Common myeloid progenitor, CD34-positive (primary cell): ENCODE measurements at places on chromosomes 5 and 9.

- no peak for DNase-seq
Observed at GRCh38 chr5:38371596-38371995, 113.2 kb downstream of the EGFLAM start.

GRCh38 chr5:90142541-90142940, 267.0 kb downstream of the CETN3 start:
- DNase-seq, result no peak

- no peak for DNase-seq
Observed at GRCh38 chr5:171600741-171601265, 181.4 kb downstream of the FGF18 start.

- peak; percentile 58 for DNase-seq
Observed at GRCh38 chr9:96719921-96720320, 58.0 kb downstream of the ZNF510 start.

- no peak for DNase-seq
Observed at GRCh38 chr5:179834120-179834519, 13.4 kb downstream of the SQSTM1 start.

DNA sequence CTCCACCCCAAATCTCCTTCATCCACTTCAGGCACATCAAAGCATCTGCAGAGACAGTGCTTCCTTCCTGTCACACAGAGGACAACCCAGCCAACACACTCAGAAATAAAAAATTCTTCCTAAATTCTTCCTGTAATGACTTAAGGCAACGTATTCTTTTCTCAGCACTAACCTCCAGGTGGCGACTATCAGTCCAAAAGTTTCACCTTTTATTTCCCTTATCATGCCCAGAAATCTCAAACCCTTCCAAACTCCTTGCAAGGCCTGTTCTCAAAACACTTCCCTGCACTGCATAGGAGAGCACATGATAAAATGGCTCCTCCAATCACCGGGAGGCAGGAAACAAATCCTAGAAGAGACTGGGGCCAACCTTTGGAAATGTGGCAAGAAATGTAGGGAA, 35.1 kb downstream of the SLIT3 start:
- DNase-seq, result no peak

GRCh38 chr5:76111477-76112174, 28.4 kb downstream of the SV2C start:
- no peak for DNase-seq

GRCh38 chr9:83646500-83647239, 23.7 kb downstream of the IDNK start:
- DNase-seq, result no peak

DNA sequence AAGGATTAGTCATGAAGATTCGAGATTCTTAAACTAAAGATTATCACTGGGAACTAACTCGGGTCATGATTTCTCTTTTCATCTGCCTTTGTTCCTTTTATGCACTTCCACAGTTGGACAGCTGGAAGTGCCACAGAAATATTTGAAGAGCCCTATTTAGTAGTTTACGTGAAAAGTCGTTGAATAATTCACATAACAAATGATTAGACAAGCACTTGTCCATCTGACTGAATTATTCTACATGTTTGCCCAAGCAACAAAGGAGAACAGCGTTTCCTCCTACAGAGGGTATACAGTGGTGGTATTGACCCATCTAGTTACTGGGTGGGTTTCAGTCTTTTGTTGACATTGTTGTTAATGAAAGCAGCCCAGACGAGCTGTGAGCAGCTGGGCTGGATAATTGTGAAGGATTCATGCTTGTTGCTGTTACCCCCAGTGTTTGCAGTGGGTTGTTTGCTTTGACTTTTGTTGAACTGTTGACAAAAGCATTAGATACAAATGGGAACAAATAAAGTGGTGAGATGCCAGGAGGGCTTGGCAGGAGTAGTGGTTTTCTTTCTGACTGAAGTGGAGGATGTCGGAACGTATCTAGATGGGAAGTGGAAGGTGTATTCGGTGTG, 96.2 kb downstream of the TLE4 start:
- DNase-seq, result no peak

DNA sequence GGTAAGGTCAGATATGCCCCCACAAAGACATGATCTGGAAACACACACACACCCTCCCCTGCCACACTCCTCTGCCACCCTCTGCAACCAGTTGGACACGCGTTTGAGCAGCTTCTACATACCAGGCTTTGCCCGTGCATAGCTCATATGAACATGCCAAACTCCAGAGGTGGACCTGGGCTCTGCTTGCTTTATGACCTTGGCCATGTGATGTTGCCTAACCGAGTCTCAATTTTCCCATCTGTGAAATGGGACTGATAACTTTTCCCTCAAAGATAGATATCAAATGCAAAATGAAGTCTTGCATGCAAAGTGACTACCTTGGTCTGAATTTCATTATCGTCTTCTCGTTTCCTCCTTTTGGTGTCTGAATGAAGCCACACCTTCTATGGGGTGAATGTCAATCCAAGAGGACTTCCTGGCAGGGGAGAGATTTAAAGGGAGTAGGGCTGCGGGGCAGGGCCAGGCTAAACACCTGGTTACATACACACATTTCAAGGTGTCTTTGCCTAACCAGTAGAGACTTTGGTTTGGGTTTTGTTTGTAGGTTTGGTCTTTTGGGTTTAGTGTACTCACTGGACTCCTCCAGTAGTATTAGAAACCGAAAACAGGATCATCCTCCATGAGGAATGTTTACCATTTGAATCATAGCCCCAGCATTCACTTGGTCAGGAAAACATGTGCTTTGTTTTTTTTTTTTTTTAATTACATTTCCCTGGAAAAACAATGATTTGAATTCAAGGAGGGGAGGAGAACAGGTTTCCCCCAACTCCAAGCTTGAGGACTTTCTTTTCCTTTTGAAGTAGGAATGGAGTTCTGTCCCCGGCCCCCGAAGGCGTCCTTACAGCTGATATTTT, 63.2 kb downstream of the COL27A1 start:
- no peak for DNase-seq

- DNase-seq, result no peak
Observed at GRCh38 chr5:34740389-34740806, 84.3 kb downstream of the RAI14 start.

- DNase-seq, result peak; percentile 87
Observed at GRCh38 chr9:9846557-9846956, 766.2 kb downstream of the PTPRD start.

GRCh38 chr5:144566747-144567420, 396.2 kb downstream of the KCTD16 start:
- DNase-seq, result no peak

DNA sequence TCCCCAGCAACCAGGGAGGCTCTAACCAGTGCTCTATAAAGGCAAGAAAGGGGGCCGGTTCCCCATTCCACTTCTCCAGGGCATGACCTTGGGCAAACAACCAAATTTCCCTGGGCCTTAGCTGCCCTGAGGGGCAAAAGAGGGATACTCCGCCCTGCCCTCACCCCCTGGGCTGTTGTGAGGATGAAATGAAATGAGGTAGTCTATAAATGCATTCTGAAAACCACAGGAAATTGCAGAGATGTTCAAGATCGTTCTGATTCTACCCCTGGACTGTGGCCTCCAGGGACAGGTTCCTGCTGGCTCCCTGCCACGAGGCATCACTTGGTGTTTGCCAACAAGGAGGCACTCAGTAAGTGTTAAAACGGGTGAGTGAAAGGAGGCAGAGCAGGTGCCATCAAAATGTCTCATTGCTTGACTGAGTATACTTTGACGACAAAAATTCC, 5.7 kb downstream of the RAPGEF1 start:
- peak; percentile 90 for DNase-seq

- DNase-seq, result peak; percentile 71
Observed at GRCh38 chr9:97934321-97935115, 3.5 kb downstream of the HEMGN start.

DNA sequence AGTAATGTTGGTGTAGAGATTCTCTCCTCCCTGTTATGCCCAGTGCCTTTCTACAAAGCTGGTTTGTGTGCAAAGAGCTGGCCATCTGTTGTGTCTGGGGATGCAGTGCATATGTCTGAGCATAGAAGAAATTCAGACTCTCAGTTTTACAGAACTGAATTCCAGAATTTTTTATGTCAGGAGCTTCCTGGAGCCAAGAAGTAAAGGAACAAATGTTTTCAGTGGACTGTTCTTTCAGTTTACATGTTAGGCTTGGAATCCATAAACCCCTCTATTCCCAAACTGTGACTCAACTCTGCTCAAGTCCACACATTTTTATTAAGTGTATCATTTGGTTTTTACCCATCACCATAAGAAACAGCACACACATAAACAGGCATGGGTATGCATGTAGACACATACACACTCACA, 366.0 kb downstream of the BRINP1 start:
- no peak for DNase-seq

DNA sequence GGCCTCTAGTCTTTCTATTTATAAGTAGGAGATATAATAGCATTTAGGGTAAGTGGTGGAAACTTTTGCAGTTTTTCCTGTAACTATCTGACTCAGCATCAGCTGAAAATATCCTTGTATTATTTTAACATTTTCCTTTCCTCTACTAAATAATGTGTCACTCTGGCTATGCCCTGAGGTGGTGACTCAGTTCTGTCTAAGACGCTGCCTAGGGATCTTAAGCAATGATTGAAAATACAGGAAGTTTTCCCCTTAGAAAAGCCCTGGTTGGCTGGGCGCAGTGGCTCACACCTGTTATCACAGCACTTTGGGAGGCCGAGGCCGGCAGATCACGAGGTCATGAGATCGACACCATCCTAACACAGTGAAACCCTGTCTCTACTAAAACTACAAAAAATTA, 9.3 kb upstream of the EDIL3 start:
- DNase-seq, result no peak

- no peak for DNase-seq
Observed at GRCh38 chr5:68225911-68226545, 10.5 kb downstream of the PIK3R1 start.

GRCh38 chr5:31008231-31008630, 185.3 kb upstream of the CDH6 start:
- no peak for DNase-seq

DNA sequence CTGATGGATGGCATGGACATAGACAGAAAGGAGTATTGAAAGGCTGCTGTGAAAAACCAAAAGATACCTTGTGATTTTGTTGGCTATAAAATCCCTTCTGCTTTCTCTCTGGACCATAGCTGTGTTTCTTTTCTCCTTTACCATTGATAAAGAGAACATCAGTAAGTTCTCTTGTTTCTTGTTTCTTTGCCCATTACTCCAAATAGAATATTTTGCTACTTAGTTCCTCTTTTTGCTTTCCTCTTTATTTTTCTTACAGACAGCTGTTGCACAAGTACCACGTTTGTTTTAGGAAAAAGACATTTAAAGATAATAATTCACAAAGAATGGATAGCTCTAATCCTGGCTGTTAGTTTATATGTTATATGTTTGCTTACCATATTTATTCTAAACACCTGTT, 1129.2 kb downstream of the DTWD2 start:
- peak; percentile 54 for DNase-seq

DNA sequence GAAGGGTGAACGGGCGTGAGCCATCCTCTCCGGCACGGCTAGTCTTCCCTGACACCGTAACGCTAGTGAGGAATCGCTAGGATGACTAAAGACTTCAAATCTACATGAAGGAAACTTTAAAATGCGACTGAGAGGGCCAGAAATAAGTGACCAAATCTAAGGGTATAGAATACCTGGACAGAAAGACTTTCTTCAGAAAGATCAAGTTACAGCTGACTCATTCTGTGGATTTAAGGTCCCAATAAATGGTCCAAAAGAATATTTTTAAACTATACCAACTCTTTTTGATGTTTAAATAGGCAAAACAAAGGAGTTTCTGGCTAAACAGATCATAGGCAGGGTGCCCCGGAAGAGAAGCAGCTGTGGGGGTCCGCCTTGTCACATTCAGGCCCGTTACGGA, 38.9 kb upstream of the CEP72 start:
- no peak for DNase-seq

DNA sequence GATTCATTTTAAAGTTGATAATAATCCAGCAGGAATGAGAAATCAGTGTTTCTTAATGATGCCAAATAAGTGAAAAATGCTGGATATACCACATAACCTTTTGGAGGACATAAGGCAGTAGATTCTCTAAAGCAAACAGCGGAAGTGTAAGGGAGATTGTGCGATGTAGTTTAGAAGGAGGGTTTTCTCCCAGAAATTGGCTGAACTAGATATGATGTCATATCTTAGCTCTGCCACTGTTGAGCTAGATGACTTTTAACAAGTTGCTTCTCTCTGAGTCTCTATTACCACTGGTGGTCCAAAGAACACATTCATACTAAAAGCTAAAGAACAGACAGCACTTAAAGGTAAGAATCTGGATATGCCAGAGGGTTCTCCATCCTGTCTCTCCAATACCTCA, 107.0 kb downstream of the NR6A1 start:
- no peak for DNase-seq

DNA sequence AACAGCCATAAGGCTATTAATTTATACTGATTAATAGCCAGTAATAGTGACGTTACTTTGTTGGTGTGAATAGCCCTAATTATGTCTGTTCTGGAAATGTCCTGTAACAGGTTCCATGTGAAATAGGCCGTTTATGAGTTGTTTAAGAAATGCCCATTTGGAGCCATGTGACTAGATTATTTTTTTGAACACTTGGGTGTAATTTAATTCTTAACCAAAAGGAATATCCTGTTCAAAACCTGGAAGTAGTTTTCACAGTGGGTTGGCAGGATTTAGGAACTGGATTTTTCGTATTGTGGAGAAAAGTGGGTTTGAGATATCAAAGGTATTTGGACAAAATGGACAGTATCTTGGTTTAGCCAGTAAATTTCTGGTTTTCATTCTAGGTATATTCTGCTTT, 1.3 kb downstream of the TENT2 start:
- peak; percentile 29 for DNase-seq

DNA sequence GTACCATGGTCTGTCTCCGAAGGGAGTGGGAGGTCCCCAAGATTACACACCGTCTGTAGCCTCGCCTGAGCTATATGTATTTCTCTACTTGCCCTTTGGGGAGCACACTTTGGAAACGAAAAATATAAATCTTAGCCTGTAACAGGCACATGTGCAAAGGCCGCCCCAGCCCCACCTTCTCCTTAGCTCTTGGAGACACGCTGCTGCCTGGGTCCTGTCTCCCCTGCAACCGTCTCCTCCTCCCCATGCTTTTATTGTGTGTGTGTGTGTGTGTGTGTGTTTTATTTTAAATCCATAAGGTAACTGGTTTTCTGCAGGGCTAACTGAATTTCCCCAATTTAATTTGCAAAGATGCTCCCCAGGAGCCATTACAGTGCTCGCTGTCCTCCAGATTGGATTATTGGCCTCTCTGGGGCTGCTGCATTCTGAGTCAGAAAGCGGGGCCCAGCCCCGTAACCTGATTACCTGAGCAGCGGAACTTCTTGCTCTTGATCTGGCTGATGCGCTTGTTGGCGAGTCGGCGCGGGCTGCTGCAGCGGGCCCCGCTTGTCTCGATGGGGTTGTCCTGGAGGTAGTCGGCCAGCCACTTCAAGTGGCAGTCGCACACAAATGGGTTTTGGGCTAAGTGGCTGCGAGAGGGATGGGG, 193.3 kb upstream of the PANK3 start:
- DNase-seq, result no peak

- no peak for DNase-seq
Observed at GRCh38 chr9:76310577-76310976, 83.6 kb downstream of the RFK start.
